ENCODE measurements at places on chromosomes 7 and 10. TPM values are rescaled to one million over a fixed set of nuclear protein-coding genes. Genes with fewer than 3 reads are reported as not detected.

STEAP4 gene
- not detected for total RNA-seq

ANKRD1 gene
- 436 TPM for total RNA-seq

UBE3C gene
- 85.2 TPM for total RNA-seq

CDH23 gene
- total RNA-seq = not detected

FXYD4 gene
- total RNA-seq = not detected

PRSS37 gene
- total RNA-seq = not detected

FGFBP3 gene
- 0.93 TPM for total RNA-seq

CYP3A4 gene
- not detected for total RNA-seq

MYOZ1 gene
- total RNA-seq = not detected

GATA3 gene
- total RNA-seq = 2.5 TPM

STN1 gene
- 25.4 TPM for total RNA-seq

INA gene
- 4.3 TPM for total RNA-seq

MSRB2 gene
- total RNA-seq = 22.5 TPM

CLCN1 gene
- not detected for total RNA-seq

ELAPOR2 gene
- total RNA-seq = 61.3 TPM

TUBAL3 gene
- not detected for total RNA-seq

DNAH11 gene
- 3.4 TPM for total RNA-seq

LBX1 gene
- total RNA-seq = not detected

PTPN20 gene
- 0.39 TPM for total RNA-seq

CALML5 gene
- not detected for total RNA-seq

DYNC1I1 gene
- 2.2 TPM for total RNA-seq

BICC1 gene
- 22.9 TPM for total RNA-seq

WEE2 gene
- total RNA-seq = not detected

OPN1SW gene
- total RNA-seq = not detected

ANK3 gene
- total RNA-seq = 7.9 TPM

UNCX gene
- total RNA-seq = not detected

DNAJC12 gene
- 2.0 TPM for total RNA-seq

CALCR gene
- not detected for total RNA-seq

CYP17A1 gene
- total RNA-seq = not detected

Data from glomerular endothelial cell (primary cell).